ENCODE measurements at places on chromosomes 7 and 10. TPM values are rescaled to one million over a fixed set of nuclear protein-coding genes. Genes with fewer than 3 reads are reported as not detected.

DNA sequence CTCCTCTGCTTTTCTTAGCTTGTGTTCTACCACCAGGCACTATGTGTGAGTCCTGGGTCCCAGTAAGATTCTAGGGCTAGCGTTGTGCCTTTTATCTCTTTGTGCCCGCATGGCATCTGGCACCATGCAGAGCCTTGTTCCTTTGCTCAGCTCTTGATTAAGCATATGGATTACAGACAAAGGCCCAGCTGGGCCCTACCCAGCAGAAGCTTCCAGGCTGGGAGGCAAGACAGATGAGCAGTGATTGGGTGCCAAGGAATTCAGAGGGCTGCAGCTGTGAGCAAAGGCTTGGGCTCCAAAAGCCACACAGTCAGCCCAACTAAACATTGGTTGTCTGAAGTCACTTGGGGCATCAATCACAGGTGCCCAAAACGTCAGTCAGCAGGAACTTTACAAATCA, 2.0 kb downstream of the ACSM6 start:
- no peak for DNase-seq

DNA sequence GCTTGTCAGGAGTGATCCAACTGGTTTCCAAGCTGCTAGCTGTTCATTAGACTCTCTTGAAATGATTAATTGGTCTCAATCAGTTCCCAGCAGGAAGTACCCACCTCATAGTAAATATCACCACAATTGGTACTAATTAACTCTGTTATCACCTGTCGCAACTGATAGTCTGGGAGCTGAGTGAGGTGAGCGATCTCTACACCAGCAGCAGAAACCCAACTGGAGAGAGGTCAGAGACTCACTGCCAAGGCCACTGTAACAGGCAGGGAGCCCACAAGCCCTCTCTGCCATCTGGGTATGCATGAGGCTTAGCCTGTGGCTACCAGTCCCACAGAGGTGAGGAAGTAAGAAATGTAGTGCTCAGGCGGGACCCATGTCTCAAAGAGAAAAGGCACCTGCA, 245.5 kb downstream of the DYNC1I1 start:
- no peak for DNase-seq

- no peak for DNase-seq
These were observed 196.2 kb downstream of the BAMBI start for GRCh38 chr10:28873540-28873939.

H2BK1 gene
- not detected for polyA plus RNA-seq

NEBL gene
- 14.0 TPM for polyA plus RNA-seq

- DNase-seq, result no peak
These were observed 8.4 kb upstream of the SLC16A12 start for GRCh38 chr10:89543841-89544240.
